Left hindlimb (tissue), 1 donor: ENCODE measurements at places on chromosomes 7 and 10.

DNA sequence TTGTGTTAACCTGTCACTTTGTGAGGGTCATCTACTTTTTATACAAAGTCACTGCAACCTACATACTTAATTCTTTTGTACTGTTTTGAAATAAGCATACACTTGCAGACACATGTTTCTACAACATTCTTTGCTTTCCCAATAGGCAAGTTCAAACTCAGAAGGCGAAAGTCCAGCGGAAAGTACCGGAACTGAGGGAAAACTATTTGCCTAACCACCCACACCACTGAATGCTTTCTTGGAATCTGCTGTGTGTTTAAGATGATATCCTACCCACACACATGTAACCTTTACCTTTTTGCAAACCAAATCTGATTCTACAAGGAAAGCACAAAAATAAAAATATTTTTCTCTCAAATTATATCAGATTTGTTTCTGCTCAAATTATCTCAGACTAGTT is 139.4 kb upstream of the AGR3 start:
- DNase-seq, result no peak

GRCh38 chr10:113450046-113450804 is 102.6 kb upstream of the HABP2 start:
- no peak for DNase-seq

GRCh38 chr10:24804956-24805355 is 81.3 kb upstream of the ARHGAP21 start:
- DNase-seq, result peak; percentile 34

DNA sequence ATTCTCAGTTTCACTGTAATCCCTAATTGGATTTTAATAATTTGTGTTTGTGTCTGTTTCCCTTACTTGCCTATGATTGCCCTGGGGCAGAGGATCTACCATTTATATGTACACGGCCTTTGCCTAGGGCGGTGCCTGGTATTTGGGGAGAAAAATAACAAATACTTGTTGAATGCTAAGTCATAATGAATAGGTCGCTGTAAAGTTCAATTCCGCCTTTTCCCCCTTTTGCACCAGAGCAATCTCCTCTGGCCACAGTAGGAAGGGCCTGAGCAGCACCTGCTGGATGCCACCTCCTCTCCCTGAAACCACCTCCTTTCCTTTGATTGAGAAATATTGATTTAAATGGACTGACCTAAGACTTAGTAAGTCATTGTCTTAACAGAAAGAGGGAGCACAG is 70.2 kb downstream of the RHOBTB1 start:
- DNase-seq, result no peak

DNA sequence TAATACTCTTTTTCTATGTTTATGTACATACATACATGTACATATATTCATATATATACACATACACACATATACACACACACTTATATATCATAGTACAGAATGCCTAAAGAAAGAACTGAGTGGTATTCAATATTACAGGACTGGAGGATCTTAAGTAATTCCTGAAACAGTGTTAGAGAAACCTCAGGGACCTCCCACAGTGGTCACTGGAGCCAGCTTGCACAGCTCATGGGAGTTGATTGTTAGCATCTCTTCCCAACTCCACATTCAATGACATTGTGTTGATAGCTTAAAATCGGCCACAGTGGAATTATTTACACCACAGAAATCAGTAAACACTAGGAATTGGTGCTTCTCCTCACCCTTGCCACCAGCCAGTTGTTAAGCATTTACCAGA is 6.0 kb downstream of the LRRC17 start:
- no peak for DNase-seq

- no peak for DNase-seq
These were observed 274.6 kb downstream of the KCND2 start for GRCh38 chr7:120547605-120548004.

GRCh38 chr10:131850383-131850870 is 50.4 kb upstream of the PPP2R2D start:
- no peak for DNase-seq

GRCh38 chr7:951881-952547 is 2.5 kb downstream of the ADAP1 start:
- no peak for DNase-seq

GRCh38 chr7:112271162-112271561 is 64.7 kb downstream of the ZNF277 start:
- no peak for DNase-seq

GRCh38 chr10:27600930-27601329 is 96.8 kb downstream of the RAB18 start:
- no peak for DNase-seq

- no peak for DNase-seq
These were observed 27.7 kb downstream of the RAMP3 start for GRCh38 chr7:45185028-45185863.

GRCh38 chr7:148696787-148697186 is 1.9 kb upstream of the CUL1 start:
- DNase-seq, result no peak

GRCh38 chr7:30549931-30550493 is 44.7 kb upstream of the GARS1 start:
- DNase-seq, result no peak

DNA sequence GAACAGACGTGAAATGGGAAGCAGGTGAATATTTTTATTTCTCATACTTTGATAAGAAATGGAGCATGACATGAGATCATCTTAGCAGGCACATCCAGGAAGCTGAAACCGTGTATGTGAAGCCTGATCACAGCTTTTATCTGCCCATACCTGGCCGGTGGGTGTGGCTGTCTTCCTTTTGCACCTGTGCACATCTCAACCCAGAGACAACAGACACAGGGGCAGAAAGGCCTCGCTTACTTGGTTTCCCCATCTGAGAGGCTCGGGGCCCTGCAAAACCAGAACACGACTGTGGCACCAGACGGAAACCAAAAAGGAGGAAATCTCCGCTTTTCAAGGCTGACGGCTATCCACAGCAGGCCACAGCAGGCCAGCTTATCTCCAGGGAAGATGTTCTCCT is 116.4 kb downstream of the TCERG1L start:
- no peak for DNase-seq

GRCh38 chr10:133440633-133441285 is 13.0 kb upstream of the SCART1 start:
- no peak for DNase-seq

- DNase-seq, result no peak
These were observed 602.7 kb upstream of the NRP1 start for GRCh38 chr10:33937036-33937730.

GRCh38 chr7:154781369-154782303 is 221.3 kb downstream of the PAXIP1 start:
- DNase-seq, result no peak

- DNase-seq, result no peak
These were observed 18.2 kb downstream of the TAS2R41 start for GRCh38 chr7:143495851-143496250.

DNA sequence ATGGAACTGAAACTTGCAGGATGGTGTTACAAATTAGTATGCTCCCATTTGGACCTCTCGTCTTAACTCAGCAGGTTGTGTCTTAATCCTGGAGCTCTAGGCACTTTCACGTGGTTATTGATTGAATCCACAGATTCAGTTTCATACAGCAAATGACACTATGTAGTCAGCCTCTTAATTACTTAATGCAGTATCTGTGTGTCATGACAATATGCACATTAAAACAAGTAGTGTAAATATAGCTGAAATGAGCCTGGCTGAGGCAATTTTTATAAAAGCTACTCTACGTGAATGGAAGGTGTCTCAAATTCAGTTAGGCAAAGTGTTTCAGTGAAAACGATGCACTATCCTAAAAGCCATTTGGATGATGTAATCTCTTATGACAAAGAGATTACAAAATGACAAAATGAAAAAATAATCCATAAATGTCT is 86.8 kb downstream of the CD36 start:
- no peak for DNase-seq

DNA sequence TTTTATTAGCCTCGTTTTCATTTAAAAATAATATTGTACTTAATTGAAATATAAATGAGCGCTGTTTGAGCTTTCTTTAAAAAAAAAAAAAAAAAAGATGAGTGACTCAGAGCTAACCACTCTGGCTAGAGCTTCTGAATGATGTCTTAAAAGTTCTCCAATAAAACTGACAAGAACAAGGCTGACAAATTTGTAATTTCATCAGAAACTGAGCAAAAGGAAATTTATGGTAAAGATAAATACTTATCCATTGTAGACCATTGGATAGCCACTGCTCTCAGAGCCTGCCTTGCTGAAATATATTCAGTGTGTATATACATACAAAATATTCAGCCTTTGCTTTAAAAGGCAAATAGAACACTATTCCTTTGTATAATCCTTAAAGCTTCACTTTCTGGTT is 91.2 kb upstream of the OIT3 start:
- DNase-seq, result no peak

DNA sequence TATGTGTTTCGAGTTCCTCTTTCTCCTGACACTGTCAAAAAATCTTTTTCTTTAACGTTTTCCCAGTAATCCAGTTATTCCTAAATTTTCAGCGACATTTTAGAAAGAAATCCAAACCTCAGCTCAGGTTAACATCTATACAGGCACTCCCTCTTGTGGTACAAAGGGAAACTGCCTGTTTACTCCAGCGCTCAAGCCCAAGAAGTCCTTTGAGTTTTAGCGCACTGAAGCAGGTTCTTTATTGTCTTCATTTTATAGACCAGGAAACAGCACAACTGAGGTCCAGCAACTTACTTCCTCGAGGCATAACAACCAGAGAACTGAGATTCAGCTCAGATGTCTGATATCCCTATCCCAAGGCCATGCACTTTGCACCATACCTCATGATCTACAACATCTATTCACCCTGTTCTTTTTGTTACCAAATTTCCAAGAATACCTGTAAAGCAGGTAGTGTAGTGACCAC is 287.2 kb upstream of the MKLN1 start:
- DNase-seq, result no peak

GRCh38 chr10:34809796-34810195 is 5.3 kb downstream of the PARD3 start:
- no peak for DNase-seq

GRCh38 chr10:120735773-120736371 is 115.3 kb upstream of the WDR11 start:
- no peak for DNase-seq

- no peak for DNase-seq
These were observed 91.3 kb upstream of the BET1 start for GRCh38 chr7:94095316-94096009.

DNA sequence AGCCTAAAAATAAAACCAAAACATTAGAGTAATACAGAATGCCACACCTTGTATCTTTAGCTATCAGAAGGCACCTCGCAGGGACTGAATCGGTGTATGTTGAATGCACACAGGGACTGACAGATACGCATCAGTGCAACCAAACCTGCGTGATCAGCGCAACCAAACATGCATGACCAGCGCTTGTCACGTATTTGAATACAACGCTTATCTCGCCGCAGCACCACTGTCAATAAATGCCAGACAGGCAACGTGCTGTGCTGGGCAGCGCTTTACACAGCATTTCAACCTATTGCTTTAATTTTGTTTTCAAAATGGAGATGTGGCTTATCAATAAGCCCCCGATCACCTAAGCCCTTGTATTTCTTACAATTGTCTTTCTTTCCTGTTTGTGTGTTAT is 242.4 kb downstream of the SFMBT2 start:
- DNase-seq, result no peak

DNA sequence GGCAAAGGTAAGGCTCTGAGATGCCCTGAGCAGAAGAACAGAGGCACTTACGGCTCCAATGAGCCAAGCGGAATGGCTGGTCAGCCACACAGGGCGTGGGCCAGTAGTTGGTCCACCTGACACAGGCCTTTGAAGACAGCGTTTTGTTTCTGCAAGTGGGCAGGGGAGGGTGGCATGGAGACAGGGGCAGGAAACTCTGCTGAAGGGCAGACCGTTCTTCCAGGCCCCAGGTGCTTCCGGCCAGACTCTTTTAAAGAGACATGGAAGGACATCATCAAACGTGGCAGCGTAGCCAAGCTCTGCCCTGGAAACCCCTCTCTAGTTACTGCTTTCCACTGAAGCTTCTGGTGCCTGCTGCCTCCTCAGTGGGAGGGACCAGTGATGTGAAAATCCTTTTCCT is 77.5 kb upstream of the KMT2E start:
- no peak for DNase-seq

GRCh38 chr10:102585026-102585425 is 59.3 kb upstream of the TRIM8 start:
- no peak for DNase-seq

DNA sequence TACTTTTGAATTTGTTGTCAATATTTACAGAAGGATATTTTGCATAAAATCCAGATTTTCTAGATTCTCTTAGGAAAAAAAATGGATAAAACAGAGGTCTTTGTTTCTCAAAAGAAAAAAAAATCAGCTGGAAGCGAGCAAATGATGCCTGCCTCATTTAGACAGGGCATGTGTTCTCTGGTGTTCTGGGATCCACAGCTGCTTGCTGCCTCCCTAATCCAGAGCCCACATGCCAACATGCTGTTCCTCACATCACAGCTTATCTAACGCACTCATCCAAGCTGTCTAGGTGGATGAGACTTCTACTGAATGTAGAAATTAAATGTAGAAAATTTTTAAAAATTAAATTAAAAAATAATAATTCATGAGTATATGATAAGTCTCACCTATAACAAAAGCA is 630.1 kb downstream of the SORCS1 start:
- no peak for DNase-seq

- no peak for DNase-seq
These were observed 5.3 kb downstream of the POLR2J start for GRCh38 chr7:102473271-102473991.

GRCh38 chr7:140327261-140327661 is 71.1 kb downstream of the SLC37A3 start:
- DNase-seq, result no peak

DNA sequence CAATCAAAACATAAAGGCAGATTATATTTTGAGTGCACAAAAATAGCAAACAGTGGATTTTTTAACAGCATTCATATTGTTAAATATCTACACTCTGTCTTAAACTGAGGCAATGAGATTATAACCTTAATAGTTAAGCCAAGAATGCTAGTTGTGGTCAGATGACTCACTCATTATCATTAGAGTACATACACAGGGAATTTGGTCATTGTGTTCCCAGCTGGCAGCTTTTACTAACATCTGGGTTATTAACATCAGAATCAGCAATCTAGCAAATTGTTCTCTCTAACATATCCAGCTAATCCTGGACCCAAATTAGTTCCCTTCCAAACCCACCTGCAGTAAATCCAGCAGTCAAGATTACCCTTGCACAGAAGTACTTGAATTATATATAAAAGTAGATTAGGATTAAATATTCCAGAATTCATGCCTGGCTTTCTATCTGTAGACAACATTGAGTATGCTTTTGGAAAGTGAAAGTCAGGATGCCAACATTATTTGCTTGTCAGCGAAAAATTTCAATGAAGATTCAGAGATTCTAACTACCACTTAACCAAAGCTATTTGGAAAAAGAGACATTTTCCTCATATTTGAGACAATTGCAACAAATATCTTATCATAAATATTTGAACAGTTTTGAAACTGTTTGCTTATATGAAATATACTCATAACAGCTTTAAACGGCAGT is 1035.6 kb upstream of the PHF14 start:
- no peak for DNase-seq

DNA sequence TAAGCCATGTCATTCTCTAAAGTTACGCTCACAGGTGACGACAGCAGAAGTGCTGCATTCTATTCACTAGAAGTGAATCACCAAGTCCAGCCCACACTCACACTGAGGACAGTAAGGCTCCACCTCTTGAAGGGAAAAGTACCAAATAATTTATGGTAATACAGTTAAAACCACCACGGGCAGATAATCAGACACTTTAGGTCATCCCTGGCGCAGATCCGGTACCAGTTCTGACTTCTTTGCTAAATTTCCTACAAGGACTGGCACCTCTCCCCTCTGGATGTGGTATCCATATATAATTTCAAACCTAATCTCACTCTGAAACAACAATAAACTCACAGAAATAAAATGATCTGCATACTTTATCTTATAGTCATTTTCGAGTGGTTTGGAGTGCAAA is 954.7 kb upstream of the GHITM start:
- DNase-seq, result no peak

- no peak for DNase-seq
These were observed 94.9 kb upstream of the IKZF1 start for GRCh38 chr7:50209461-50210135.
